ENCODE measurements at places on chromosomes 7 and 10.

DNA sequence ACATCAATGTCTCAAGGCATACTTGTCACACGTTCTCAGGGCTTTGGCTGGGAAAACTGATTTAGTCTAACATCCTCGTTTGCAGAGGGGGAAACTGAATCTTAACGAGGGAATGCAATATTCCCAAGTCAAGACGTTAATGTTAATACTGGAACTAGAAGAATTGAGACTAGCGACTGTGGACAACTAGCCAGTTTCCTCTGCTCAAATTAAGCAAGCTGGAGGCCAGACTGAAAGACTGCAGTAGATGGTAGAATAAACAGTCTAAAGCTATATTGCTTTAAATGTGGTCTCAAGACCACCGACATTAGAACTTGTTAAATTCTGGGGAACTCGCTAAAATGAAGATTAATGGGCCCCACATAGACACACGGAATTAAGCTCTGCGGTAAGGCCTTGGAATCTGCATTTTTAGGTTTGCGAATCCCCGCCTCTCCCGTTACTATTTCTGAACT lies 639 bp upstream of the TFAM start:
- DNase-seq, result peak; percentile 52

- no peak for DNase-seq
Measured at GRCh38 chr7:112336936-112337576, 113.2 kb upstream of the IFRD1 start.

- DNase-seq, result no peak
Measured at GRCh38 chr10:8473205-8473604, 418.7 kb downstream of the GATA3 start.

GRCh38 chr10:54094321-54094720 lies 706.7 kb downstream of the PCDH15 start:
- DNase-seq, result no peak

DNA sequence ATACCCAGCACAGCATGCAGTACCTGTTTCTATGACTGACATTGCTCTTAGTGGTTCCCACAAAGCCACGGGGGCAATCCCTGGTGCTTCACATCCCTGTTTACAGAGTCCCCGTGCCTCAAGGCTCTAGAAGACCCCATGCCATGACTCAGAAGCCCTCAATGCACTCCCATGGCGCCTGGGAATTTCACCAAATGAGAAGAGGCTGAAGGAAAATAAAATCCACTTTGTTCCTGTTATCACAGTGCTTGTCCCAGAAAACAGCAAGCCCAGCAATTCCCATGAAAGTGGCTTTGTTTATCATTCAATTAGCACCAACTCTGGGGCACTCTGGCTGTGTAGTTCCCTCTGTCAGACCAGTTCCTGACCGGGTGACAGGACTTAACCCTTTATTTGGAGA lies 268.3 kb downstream of the TNS3 start:
- DNase-seq, result no peak

DNA sequence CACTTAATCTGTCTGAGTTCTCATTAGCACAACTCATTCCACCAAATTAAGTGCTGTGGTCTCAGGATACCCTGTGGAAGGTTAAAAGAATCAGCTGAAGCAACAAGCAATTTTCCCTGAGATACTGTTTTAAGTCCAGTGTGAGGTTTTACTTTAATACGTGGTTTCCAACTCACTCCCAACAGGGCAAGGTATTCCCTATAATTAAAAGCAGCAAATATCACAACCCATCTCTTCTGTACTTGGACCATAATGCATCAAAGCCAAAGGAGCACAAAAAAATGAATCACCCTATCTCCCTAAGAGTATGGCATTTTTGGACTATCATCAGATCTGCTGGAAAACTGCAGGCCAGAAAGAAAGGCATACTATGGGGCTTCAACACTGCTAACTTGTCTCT lies 4.9 kb downstream of the CADPS2 start:
- DNase-seq, result no peak

- no peak for DNase-seq
Measured at GRCh38 chr10:782751-783648, 93.5 kb upstream of the DIP2C start.

DNA sequence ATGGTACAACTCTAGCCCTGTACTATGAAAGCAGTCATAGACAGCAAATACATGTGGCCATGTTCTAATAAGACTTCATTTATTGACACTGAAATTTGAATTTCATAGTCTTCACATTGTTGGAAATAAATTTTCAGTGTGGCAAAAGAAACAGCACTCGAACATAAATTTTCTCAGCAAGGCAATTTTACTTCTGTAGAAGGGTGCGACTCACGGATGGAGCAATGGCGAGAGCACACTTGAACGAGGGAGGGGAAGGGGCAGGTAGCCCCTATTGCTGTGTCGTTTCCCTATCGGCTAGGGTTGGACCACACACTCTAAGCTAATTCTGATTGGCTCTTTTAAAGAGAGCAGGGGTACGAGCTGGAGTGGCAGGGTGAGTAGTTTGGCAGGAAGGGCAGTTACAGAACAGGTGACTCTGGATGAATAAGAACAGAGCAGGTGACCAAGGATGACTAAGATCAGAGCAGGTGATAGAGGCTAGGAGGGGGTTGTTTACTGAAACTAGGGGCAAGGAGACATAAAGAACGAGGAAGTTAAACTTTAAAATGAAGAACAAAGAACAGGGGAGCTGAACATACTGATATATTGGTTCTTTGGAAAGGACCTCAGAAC lies 52.0 kb downstream of the LRRC4 start:
- no peak for DNase-seq

DNA sequence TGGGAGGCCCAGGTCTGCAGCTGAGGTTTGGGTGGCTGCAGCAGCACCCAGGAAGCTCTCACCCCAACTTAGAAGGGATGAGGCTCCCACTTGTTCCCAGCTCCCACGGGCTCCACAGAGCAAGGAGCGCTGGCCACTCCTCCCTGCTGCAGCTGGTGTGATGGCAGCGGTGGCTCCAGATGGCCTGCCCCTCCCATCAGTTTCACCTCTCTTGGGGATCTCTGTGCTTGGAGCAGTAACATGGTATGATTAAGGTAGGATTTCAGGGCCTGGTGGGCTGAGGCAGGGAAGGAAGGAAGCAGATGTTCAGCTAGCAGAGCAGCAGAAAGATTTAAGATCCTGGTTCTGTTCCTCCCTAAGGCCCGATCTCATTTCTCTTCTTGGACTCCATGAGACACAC lies 66.8 kb upstream of the KIF5B start:
- no peak for DNase-seq

- DNase-seq, result no peak
Measured at GRCh38 chr10:70655316-70655715, 17.0 kb upstream of the ADAMTS14 start.

- no peak for DNase-seq
Measured at GRCh38 chr10:76774987-76775603, 862.5 kb downstream of the KCNMA1 start.

- DNase-seq, result no peak
Measured at GRCh38 chr7:77866786-77867536, 68.4 kb downstream of the PHTF2 start.

DNA sequence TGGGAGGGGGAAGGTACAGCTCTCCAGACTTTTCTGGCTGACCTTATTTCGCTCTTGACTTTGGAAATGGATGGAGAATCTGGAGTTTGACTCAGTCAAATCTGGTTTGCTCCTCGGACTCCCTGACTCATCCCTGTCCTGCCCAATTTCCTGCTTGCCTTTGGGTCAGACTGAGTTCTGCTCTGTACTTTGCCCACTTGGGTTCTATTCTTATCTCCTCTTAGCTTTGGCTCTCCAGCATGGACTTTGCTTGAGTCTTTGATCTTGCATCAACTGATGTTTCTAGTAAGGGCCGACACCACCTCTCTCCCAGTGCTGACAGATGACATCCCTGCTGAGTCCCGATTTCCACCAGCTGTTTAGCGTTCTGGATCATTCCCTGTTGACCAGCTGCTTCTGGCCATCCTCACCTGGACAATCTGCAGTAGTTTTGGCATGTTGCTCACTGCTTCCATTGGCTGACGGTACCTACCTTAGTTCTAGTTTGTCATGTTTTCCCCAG lies 335.3 kb downstream of the SUGCT start:
- DNase-seq, result no peak

- no peak for DNase-seq
Measured at GRCh38 chr7:143407287-143408251, 1.1 kb downstream of the EPHA1 start.

DNA sequence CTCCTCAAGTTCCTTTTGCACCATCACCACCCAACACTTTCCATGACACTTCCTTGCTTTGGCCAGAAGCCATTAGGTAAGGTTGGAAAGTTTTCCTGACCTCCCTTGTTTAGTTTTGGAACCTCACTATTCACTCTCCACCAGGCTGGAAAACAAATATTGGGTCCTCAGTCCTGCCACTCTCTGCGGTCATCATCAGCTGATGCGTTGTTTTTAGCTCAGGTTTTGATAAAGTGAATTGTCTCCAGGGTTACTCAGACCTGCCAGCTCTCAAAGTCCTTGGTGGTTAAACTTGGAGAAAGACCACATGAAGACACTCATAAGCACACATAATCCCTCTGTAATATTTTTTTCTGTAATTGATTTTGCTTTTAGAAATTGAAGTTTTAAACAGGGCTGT lies 55.5 kb downstream of the CCDC186 start:
- DNase-seq, result no peak

GRCh38 chr7:5666361-5666760 lies 115.1 kb downstream of the RNF216 start:
- DNase-seq, result no peak

- no peak for DNase-seq
Measured at GRCh38 chr7:127532151-127532550, 53.2 kb downstream of the GCC1 start.

GRCh38 chr10:110355141-110355831 lies 50.6 kb upstream of the SMNDC1 start:
- no peak for DNase-seq

DNA sequence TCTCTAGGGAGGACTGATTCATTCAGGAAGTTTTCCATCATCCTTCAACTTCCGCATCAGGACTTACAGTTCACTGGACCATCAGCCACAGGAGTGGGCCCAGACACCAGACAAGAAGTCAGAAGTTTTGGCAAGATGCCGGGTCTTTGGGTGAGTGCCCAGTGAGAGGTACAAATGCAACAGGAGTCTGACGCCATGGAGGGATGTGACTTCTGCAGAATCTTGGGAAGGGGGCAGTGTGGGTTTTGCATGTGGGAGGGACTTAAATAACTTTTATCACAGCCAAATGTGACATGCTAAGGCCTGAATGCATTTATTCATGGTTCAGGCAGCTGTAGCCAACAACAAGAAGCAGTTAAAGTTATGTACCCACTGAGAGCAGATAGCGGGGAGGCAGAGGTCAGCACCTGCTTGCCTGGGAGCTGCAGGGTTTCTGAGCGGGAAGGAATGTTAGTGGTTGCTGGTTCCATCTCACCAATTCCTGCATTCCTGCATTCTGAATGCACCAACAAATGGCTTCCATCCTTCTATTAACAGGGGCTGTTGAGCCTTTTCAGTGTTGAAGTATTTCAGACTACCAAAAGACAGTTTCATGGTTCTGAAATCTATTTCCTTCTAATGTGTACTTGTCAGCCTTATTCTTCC lies 375.2 kb downstream of the PAXIP1 start:
- DNase-seq, result no peak

- DNase-seq, result no peak
Measured at GRCh38 chr7:157010588-157011332, at the start of gene MNX1. MNX1 (minus strand) TSS chr7:157010663; CDS start chr7:157010350, 313 bp downstream.

DNA sequence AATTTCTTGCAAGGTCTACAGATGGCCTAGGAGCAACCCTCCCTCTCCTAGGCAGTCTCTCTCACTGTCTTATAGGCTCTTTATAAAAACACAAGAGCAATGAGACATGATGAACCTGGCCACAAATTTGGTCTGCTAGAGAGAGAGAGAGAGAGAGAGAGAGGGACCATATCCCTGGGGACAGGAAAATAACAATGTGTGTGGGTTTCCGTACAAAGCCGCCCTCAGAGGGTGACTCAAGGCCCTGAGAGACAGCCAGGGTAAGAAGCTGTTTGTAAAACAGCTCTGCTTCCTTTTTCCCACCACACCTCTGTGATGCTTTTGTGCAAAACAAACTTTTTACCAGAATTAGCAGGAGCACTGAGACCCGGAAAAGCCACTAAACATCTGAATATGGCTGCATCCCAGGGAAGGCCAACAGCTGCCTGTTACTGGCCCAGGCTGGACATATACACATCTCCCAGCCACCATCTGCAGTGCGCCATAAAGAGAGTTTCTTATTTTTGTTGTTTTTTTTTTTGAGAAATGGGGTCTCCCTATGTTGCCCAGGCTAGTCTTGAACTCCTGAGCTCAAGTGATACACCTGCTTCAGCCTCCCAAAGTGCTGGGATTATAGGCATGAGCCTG lies 18.4 kb downstream of the GIMAP5 start:
- peak; percentile 36 for DNase-seq

DNA sequence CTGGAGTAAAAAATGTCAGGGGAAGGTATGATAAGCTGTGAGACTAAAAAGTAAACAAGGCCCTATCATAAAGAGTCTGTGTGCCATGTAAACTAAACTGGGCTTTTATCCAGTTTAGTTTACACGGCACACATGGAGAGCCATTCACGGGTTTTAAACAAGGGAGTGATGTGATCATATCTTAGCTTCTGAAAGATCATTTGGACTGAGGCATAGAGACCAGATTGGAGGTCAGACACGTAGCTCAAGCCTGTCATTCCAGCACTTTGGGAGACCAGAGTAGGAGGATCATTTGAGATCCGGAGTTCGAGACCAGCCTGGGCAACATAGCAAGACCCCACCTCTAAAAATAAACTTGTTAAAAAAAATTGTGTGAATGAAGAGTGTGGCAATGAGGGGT lies 50.1 kb downstream of the SKIDA1 start:
- no peak for DNase-seq

- no peak for DNase-seq
Measured at GRCh38 chr10:48957361-48958151, 17.9 kb upstream of the LRRC18 start.

- DNase-seq, result no peak
Measured at GRCh38 chr7:135184254-135184841, 13.8 kb upstream of the CYREN start.

DNA sequence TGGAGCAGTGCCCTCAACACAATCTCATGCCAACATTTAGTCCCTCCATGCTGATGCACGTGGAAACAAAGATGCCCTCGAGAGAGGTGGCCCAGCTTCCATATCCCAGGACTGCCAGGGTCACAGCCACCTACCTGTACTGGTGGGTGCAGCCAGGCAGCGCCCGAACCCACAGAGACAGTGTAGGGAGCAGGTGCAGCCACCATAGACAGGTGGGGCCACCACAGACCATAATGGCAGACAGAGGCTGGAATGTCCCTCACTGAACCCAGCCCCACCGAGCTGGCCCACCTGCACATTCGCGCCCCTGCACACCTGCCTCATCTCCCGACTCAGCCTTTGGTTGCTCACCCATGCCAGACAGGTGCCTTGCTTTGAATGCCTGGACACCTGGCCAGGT lies 18.3 kb upstream of the CPXM2 start:
- DNase-seq, result no peak

- peak; percentile 67 for DNase-seq
Measured at GRCh38 chr7:94510582-94511496, 1.2 kb downstream of the CASD1 start.

GRCh38 chr7:142176901-142177300 lies 65.4 kb downstream of the MGAM2 start:
- no peak for DNase-seq
